HS-5 (cell line): ENCODE measurements at places on chromosomes 7 and 10.

DNA sequence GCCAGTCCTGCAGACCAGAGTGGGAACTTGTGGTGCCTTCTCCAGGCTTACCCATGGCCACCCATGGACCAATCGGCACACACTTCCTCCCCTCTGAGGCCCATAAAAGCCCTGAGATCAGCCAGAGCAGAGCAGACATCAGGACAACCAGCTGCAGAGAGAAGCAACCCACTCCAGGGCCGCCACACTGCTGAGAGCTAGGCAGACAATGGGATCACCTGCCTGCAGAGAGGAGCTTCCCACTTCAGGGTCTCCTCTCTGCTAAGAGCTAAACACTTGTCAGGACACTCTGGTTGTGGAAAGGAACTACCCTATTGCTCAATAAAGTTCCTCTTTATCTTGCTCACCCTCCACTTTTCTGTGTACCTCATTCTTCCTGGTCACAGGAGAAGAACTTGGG, 34.0 kb downstream of the C7orf25 start:
- no peak for DNase-seq

DNA sequence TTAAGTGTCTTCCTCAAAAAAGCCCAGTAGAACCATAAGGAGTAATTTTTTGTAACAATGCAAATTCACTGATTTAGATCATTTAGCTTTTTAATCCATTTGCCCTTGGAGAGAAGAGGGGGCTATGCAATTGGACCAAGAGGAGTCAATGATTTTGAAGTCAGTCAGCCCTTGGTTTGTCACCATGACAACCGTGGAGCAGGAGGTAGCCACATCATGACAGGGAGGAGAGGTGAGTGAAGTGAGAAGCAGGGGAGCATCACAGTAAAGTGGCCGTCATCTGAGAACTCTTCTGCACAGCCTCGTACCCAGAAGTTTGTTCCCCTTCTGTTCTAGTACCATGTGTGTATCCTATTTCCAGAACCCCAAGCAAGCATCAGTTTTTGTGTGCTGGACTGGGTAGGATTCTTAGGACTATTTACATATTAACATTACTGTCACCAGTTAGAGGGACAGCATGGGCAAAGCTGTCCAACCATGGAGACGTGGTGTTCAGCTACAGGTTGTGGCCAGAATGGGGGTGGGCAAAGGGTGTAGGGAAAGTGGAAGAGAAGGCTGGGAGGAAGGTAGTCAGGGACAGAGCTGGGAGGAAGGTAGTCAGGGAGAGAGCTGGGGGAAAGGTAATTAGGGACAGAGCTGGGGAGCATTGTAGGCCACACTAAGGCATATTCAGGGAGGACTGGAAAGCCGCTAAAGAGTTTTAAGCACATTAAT, 13.1 kb downstream of the UBE3C start:
- no peak for DNase-seq

- DNase-seq = no peak
These were observed 42.4 kb downstream of the ANK3 start for GRCh38 chr10:60347270-60347669.

GRCh38 chr10:91412354-91413087, 2.4 kb downstream of the HECTD2 start:
- no peak for DNase-seq

- no peak for DNase-seq
These were observed 1.5 kb downstream of the GRM3 start for GRCh38 chr7:86645225-86645608.
